Stimulated activated CD4-positive, alpha-beta T cell treated with anti-CD3 and anti-CD28 coated beads, Interleukin-12 subunit alpha, Interleukin-12 subunit beta, amount 100 ng/mL, for 4 hours (primary cell): ENCODE measurements at places on chromosomes 13 and 19.
A peak's percentile ranks its signal among the peaks of the same experiment; 100 is the strongest.

DNA sequence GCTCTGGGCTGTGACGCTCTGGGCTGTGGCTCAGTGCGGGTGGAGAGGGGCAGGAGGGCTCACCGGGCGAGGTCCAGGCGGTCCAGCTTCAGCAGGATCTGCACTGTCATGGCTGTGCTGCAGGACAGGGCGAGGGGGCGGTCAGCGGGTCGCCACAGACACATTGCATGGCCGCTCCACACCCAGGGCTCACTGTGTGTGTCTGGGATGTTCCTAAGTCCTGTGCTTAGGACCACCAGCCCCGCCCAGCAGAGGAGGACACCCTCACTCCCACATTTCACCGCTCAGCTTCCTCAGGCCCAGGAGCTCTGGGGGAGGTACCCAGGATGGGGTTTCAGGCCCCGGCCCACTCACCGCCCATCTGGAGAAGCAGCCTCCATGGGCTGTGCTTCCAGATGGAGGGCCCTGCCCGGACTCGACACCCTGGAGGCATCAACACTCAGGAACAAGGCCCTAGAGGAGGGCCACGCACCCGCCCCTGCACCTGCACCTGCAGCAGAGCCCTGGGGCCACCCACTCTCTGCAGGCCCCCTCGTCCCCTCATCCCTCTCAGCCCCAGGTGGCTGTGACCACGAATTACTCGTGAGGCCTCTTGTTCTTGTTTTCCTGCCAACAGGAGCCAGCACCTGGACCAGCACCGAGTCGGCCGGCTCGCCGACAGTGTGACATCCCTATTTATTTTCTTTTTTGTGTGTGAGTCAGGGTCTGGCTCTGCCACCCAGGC, 9.7 kb upstream of the CERS1 start:
- no peak for DNase-seq

DNA sequence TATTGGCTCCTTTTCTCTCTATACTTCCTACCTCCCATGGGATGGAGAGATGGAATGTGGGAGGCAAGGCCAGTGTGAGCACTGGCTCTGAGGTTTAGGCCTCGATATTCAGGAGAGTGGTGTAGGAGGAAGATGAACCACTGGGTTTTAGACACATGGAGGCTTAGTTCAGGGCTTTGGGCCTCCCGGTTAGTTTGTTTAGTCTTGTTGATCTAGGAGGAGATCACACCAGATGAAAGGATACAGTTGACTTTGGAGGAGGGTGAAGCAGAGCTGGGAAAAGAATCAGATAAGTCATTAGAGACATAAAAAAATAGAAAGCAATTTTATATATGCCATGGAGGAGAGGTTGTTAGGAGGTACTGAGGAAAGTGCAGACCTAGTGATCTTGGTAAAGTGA, 30.9 kb downstream of the RNASEH2B start:
- no peak for DNase-seq

- no peak for DNase-seq
Observed at GRCh38 chr13:42113478-42113877, 65.0 kb downstream of the DGKH start.

- DNase-seq, result peak; percentile 2
Observed at GRCh38 chr13:39892721-39893685, 237.5 kb downstream of the COG6 start.

- DNase-seq, result peak; percentile 79
Observed at GRCh38 chr19:8505680-8506401, 3.4 kb upstream of the PRAM1 start.
